ENCODE measurements at places on chromosomes 6 and 20.

GRCh38 chr6:169950558-169950957, 199.1 kb downstream of the ERMARD start:
- peak; percentile 42 for DNase-seq

DNA sequence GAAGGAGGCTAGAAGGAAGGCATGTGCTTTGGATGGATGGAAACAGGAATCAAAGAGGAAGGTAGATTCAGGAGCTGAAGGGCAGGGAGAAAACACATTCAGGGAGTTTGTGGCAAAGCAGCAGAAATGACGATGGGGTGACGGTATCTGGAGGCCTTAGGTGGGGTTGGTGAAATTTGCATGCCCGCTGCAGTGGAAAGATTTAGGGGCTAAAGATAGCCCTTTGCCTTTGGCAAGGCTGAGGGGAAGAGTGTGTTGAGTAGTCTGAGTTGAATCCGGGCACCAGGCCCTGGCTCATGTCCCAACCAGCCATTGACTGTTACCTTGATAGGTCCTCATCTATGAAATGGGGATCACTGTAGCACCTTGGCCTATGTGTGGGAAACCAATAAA, 1.3 kb downstream of the GZF1 start:
- no peak for DNase-seq

GRCh38 chr6:53045891-53046673, 19.1 kb upstream of the FBXO9 start:
- no peak for DNase-seq

GRCh38 chr6:53513519-53513966, 31.4 kb downstream of the GCLC start:
- no peak for DNase-seq

DNA sequence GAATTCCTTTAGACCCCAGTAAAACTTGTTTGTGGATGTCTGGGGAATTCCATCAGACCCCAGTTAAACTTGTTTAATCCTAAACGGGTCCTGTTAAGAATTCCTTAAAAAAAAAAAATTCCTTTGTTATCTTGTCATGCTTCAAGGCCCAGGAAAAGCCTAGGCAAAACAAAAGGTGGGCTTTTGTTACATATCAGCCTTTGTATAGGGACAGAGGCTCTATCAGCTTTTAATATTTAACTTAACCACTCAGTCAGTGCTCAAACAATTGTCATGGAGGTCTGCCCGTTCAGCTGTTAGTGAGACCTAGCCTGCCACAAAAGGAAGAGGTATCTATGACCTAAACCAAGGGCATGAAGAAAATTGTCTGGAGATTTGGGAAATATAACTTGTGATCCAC, 53.1 kb downstream of the SLC22A1 start:
- no peak for DNase-seq

- no peak for DNase-seq
Measured at GRCh38 chr6:168793649-168794048, 352.7 kb downstream of the SMOC2 start.

DNA sequence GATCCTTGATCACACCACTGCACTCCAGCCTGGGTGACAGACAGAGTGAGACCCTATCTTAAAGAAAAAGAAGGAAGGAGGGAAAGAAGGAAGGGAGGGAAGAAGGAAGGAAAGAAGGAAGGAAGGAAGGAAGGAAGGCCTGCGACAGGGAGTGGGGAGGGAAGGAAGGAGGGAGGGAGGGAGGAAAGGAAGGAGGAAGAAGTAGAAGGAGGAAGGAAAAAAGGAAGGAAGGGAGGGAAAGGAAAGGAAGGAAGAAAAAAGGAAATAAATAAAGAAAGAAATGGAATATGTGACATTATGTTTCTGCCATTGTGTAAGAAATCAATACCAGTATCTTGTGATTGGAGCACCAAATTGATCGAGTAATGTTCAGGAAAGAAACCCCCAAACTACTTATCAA, 16.2 kb downstream of the PHACTR2 start:
- DNase-seq: no peak

- no peak for DNase-seq
Measured at GRCh38 chr20:6501061-6501460, 266.4 kb upstream of the BMP2 start.

- no peak for DNase-seq
Measured at GRCh38 chr6:35177596-35177995, 36.2 kb upstream of the SCUBE3 start.

- DNase-seq: no peak
Measured at GRCh38 chr6:71043902-71044301, 87.0 kb upstream of the B3GAT2 start.

GRCh38 chr6:157638779-157639178, 184.3 kb upstream of the SNX9 start:
- DNase-seq: no peak

DNA sequence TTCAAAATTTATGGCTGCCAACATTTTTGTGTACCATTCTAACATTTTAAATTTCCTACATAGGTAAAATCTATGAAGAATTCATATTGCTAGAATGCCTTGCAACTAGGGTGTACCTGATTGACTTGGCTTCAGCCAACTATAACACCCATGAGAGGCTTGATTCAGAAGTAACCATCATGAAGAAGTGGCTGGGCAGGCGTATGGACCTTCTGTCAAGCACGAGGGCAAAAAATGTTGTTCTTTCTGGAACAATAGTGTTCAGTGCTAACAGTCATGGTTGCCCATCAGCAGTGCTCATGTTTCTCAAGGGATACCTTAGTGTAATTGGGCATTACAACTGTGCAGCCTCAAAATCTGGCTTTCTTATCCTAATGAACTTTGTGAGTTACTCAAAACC, 42.9 kb downstream of the ID4 start:
- no peak for DNase-seq

DNA sequence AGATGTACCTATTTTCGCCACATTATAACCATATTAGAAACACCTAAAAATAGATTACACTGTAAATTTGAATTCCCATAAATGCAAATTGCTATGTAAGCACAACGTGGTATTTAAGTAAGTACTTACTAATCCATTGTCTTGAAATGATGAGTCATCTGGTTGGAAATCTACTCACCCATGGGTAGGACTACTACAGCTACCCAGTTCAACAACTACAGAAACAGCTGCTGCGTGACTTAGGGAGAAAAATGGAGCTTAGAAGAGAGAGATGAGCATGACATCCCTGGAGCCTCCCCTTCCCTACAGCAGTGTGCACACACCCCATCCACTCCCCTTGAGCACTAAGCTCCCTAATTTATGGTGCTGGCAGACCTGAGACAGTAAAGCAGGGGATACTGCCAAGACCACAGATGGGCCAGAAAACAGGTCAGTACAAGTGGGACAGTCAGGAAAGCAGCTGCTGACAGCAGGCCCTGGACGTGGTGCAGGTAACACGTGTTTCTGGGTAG, 26.9 kb downstream of the RRAGD start:
- DNase-seq: no peak

- peak; percentile 38 for DNase-seq
Measured at GRCh38 chr6:108635505-108636226, 74.9 kb downstream of the FOXO3 start.

DNA sequence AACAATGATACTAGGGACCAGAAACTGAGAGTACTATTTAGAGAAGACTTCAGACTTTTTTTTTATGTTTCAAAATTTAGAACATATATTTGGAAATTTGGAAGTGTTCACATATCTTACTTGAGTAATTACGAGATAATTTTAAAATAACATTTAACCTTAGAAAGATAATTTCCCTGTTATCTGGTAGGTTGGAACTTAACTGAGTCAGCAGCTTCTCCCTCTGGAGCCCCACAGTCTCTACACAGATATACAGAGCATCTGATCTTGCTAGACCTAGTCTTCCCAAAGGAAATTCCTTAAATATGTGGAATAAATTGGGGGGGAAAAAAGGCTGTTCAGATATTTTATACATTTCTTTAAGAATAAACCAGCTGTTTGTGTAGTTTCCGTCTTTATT, 48.6 kb downstream of the TSPYL4 start:
- no peak for DNase-seq

- DNase-seq: no peak
Measured at GRCh38 chr6:113050010-113050858, 703.1 kb downstream of the RFPL4B start.

- DNase-seq: no peak
Measured at GRCh38 chr20:20897922-20898321, 185.5 kb upstream of the RALGAPA2 start.

DNA sequence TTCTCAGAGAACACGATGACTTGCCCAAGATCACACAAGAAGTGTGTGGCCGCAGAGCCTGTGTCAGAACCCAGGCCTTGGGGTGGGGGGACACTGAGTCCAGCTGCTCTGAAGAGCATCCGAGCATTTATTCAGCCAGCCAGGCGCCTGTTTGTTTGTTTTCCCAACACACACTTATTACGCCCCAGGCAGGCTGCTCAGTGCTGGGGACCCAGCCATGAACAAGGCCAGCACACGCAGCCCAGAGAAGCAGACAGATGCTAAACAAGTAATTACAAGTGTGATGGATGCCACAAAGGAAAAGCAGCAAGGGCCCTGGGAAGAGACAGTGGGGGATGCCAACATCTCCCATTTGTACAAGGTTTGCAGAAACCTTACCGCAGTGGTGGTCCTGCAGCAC, 19.4 kb upstream of the SIRPA start:
- DNase-seq: no peak

- no peak for DNase-seq
Measured at GRCh38 chr6:19380293-19380692, 456.9 kb upstream of the ID4 start.

DNA sequence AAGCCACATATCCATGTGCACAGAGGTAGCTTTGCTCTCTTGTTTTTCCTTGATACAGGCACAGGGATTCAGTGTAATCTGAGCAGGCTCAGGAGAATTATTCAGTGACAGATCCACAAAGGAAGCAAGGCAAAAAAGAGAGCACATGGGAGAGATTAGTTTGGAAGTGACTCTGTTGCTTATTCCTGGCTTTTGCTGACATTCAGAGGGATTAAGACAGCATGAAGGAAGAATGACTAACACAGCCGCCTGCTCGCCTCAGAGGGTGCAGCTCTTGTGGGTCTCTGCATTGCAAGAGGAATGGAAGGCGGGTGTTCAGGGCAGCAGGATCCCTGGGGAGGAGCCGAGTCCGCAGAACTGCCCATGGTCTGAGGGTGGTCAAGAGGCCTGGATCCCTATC, 203.4 kb upstream of the KCNQ5 start:
- no peak for DNase-seq

DNA sequence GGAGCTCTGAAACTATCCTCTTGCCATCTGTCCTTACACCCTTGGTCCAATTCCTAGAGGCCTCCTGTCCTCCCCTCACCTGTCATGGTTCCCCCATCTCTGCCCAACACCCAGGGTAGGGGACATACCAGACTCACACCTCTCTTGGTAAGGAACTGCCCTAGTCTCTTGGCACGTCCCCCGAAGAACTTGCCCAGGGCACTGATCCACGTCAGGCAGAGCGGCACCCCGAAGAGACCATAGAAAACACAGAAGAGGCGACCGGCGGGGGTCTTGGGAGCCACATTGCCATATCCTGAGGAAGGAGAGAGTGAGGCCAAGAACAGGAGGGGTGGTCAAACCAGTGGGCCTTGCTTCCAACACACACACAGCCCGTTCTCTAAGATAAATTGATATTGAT, 34.8 kb downstream of the KCNK5 start:
- DNase-seq: no peak

- no peak for DNase-seq
Measured at GRCh38 chr6:169841251-169841650, 89.8 kb downstream of the ERMARD start.

GRCh38 chr6:33451606-33452005, 2.8 kb upstream of the ZBTB9 start:
- no peak for DNase-seq

DNA sequence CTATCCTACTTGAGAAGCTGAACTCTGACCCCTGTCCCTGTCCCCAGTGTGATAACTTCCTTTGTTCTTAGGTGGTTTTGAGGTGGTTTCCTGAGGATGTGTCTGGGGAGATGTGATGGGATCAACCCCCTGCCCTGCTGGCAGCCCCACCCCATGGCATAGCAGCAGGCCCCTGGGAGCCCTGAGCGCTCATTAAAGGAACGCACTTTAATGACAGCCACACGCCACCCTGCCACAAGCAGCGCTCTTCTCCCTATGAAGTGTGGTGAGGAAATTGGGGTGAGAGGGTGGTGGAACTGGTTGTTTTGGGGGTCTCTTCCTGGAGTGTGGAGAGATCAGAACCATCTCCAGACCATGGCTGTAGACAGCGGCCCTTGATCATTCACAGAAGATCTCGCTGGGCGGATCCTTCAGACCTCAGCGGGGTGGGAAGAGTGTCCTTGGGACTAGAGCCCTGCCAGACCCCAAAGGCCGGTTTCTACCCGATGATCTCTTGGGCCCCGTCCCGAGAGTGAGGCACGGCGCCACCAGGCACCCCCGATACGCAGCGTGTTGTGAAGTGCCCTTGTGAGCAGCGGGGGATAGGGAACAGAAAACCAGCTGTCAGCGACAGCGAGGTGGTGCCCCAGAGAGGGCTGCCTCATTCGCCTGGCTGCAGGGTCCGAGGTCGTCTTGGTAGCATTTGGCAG, 45.4 kb downstream of the SYNJ2 start:
- DNase-seq: no peak

DNA sequence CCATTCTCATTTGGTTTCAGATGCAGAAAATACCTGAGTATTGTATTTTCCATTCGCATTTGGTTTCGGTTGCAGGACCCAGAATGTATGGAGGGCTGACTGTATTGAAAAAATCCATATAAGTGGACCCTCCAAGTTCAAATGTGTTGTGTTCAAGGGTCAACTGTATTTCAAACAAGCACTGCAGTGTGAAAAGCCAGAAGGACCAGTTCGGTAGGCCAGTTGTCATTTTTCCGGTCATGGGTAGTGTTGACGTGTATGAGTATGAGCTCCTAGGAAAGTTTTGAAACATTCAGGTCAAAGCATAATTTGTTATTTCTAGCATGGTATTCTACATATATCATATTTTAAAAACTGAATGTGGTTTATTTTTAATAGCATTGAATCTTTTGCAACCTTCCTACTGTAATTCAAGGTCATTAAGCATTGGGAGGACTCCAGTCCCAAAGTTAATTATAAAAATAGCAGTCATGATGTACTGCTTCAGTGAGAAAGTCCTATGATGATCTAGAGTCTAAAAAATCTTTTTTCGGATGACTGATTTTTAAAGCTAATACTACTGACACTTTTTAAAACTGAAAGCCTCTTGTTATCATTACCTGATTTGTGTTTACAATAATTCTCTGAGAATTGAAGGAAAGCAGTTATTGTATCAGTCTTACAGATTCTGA, 18.9 kb downstream of the NHSL1 start:
- DNase-seq: no peak

DNA sequence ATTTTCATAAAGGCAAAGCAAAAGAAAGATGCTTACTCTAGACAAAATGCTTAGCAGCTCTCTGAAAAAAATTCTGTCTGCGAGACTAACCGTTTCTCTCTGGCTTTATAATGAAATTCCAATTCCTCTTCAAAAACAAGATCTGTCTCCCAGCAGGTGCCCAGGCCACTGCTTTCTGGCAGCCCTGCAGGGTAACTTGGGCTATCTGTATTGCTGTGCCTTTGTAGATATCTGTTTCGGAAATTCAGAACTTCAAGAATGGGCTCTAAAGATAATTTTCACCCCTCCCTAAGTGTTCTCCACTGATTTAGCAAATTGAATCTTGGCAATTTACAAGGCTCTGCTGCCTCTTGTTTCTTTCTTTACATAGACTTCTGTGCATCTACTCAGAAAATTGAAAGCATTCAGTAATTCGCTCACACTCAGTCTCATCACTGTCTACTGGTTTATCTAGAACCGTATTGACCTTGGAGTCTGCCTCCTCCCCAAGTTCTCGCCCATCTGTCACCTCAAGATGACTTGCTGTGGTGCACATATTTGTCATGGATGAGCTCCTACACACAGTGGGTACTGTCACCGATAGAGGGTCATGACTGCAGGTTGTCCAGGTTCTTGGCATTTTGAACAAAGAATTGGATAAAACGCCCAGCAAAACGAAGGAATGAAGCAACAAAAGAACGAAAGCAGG, 26.4 kb upstream of the FABP7 start:
- DNase-seq: no peak

All from CD4-positive, alpha-beta T cell treated with Interleukin-4 for 1 hour (primary cell).